GM13976 (cell line): ENCODE measurements at places on chromosomes 12 and 14.

DNA sequence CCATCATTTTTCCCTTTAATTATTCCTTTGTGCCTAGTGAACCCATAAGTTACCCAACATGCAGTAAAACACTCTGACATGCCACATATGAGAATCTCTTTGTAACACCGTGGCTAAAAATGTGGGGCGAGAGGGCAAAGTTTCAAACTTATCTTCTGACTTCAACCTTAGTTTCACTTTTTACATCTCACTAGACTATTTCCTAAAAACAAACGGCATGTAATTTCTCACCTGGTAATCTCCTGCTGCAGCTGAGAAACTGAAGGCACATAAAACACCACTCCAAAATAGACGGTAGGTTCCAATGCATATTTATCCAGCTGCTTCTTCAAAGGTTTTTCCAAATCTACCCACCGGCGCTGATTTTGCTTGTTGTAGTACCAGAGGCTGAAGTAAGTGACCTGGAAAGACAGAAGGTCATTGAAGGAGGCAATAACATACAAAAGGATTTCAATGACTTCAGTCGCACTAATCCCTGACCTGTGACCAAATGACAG is 37.9 kb downstream of the PTPN21 start:
- no peak for DNase-seq

- no peak for DNase-seq
Observed at GRCh38 chr14:77859934-77860570, 60.1 kb downstream of the ADCK1 start.

DNA sequence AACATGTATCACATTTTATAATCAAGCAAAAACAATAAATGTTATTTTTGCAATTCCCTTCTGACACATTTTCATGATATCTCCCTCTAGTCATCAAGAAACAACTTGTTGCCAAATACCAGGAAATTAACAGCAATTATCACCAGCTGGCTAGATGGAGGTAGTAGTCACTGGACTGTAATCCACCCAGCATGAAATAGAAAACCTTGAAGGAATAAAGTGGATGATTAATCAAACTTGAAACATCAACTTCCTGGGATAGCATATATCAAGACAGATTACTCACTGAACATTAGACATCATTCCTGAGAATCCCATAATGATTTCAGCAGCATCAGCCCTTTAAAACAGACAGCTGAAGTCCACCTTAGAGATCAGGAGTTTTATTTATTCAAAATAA is 259.0 kb downstream of the CCDC59 start:
- no peak for DNase-seq

DNA sequence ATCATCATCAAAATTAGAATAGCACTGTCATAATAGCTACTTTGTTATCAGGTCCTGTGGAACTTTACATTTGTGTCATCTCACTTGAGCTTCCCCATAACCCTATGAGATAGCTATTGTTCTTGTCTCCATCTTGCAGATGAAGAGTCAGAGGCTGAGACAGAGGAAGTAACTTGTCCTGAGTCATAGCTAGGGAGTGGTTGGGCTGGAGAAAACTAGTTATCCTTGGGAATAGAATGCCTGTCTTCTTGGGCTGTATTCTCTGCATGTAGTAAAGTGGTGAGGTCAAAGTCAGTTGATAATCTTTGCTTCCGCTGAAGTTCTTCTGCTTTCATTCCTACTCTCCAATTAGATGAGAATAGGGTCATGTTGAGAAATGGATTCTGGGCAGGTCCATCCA is 117.0 kb downstream of the SMOC1 start:
- DNase-seq = no peak

GRCh38 chr14:63951429-63951828 is 98.6 kb downstream of the SYNE2 start:
- DNase-seq = no peak

DNA sequence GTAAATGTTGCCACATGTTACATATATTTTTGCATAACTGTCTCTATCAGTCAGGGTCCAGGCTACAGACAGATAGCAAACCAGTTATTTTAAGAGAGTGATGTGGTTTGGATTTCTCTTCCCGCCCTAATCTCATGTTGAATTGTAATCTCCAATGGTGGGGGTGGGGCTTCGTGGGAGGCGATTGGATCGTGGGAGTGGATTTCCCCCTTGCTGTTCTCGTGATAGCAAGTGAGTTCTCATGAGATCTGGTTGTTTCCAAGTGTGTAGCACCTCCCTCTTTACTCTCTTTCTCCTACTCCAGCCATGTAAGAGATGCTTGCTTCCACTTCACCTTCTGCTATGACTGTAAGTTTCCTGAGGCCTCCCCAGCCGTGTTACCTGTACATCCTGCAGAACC is 704.2 kb upstream of the TBX3 start:
- no peak for DNase-seq

DNA sequence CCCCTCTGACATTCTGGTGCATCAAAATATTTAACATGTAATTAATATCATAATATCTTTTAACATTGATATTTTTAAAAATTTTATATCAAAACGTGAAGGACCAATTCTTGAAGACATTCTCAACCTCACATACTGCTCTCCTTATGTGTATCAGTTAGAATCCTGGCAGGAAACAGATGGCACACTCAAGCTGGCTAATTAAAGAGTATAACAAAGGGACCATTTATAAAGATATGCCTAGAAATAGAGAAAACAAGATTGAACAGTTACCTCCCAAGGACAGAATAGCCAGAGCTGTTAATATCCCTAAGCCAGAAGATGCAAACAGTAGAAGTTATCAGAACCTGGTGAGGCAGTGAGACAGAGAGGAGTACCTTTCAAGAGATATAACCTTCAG is 368.7 kb downstream of the NELL2 start:
- no peak for DNase-seq

GRCh38 chr12:96334502-96334901 is 65.7 kb downstream of the CDK17 start:
- DNase-seq = no peak
